ENCODE measurements at places on chromosomes 5 and 9.

- DNase-seq: no peak
These were observed 784 bp downstream of the NLN start for GRCh38 chr5:65722575-65723403.

DNA sequence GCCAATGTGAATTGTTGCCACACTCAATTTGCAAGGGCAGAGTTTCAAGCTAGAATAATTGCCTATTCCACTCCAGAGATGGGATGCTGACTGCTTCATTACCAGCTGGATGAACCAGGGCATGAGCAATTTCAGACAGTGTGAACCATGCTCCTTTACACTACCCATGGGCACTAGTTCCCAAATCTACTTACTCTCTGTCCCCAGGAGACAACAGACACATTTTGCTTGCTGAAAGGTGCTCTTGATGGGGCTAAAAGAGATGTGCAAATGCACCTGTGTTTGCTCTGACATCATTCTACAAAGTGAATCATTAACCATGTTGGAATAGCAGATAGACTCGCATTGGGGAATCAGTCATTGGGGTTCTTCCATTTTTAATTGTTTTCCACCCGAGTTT, 522.3 kb upstream of the NUDT12 start:
- no peak for DNase-seq

DNA sequence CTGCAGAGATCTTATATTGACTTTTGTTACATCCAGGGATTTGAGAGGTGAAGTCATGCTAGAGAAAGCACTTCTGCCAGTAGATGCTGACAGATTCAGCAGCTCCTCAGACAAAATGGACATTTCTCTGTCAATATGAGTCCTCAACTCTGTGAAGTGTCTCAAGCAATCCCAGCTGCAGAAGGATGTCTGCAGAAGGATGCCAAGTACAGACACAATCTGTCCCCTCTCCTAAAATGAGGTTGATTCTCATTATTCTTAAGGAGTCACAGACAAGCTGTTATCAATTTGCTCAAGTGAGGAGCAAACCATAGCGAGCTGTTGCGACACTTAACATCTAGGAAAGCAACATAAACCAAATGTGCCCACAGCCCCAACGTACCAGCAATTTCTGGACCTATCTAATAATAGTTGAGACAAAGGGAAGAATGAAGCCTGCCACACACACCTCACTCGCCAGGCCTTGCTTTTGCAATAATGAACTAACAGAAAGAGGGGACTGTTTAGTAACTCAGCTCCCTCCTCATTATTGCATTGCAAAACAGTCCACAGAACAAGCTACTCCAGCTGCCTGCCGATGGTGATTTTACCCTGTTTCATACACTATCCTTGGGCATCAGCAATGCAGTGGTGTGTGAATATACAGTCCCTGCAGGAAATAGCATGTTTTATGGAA, 364.2 kb upstream of the PDE4D start:
- no peak for DNase-seq

- no peak for DNase-seq
These were observed 12.5 kb downstream of the GRAMD2B start for GRCh38 chr5:126435714-126436113.

- no peak for DNase-seq
These were observed 32.4 kb downstream of the STK32A start for GRCh38 chr5:147267082-147267832.

- no peak for DNase-seq
These were observed 594.6 kb upstream of the BRINP1 start for GRCh38 chr9:119963798-119964372.

- DNase-seq: no peak
These were observed 67.5 kb upstream of the ACTBL2 start for GRCh38 chr5:57550132-57550531.

GRCh38 chr9:121714075-121714705, 62.8 kb downstream of the DAB2IP start:
- DNase-seq: no peak

DNA sequence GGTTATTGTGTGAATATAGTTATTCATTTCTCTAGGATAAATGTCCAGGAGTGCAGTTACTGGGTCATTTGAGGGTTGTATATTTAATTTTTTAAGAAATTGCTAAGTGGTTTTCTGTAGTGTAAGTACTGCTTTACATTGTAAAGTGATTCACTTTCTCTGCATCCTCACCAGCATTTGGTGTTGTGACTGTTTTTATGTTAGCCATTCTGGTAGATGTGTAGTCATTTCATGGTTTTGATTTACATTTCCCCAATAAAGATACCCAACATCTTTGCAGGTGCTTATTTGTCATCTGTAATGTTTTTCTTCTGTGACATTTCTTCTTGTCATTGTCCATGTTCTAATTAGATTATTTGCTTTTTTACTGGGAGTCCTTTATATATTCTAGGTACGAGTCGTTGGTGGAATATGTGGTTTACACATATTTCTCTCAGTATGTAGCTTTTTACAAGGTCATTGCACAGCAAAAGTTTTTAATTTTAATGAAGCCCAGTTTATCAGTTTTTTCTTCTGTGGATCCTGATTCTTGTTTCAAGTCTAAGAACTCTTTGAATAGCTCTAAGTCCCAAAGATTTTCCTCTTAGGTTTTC, 34.0 kb downstream of the SCGB3A1 start:
- DNase-seq: no peak
